Stimulated activated CD4-positive, alpha-beta T cell treated with anti-CD3 and anti-CD28 coated beads, Interleukin-1b, Interleukin-23, amount 100 ng/mL, for 24 hours (primary cell): ENCODE measurements at places on chromosomes 7 and 10.

- no peak for DNase-seq
Measured at GRCh38 chr10:47365431-47366180, 17.4 kb downstream of the RBP3 start.

DNA sequence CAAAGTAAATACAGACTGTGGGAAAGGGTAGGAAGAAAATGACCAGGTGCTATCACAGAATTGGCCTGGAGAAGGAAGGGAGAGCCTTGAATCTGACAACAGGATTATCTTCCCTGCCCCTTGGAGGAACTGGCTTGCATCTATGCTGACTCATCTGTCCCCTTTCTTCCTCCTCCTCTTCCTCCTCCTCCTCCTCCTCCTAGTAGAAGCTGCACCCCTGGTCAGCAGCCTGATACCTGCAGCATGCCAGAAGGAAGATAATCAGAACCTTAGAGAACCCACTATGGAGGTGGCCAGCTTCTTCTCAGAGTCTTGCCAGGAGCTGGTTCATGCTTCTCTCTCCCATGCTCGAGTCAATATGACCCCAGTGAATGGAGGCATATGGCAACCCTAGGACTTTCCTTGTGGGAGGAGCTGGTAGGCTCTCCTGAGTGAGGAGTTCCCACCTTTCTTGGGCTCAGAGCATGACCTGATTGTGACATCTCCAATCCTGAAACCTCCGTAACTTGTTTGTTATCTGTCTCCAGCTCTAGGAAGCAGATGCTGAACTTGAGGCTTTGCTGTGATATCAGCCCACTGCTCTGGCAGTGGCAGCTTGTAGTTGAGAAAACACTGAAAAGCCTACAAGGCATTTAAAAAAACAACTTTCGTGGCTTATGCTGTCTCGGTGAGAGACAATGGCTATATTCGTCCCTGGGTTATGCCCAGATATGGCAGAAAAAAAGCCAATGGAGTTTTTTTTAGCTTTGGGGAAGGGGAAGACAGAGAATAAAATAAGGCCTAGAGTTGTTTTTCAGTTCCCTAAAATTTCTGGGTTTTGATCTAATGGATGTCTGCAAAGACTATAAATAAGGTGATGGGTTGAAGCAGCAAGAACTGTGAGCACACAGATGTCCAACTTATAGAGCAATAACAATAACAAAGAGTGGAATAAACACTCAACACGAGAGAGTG lies 60.6 kb downstream of the CDHR3 start:
- DNase-seq, result no peak

DNA sequence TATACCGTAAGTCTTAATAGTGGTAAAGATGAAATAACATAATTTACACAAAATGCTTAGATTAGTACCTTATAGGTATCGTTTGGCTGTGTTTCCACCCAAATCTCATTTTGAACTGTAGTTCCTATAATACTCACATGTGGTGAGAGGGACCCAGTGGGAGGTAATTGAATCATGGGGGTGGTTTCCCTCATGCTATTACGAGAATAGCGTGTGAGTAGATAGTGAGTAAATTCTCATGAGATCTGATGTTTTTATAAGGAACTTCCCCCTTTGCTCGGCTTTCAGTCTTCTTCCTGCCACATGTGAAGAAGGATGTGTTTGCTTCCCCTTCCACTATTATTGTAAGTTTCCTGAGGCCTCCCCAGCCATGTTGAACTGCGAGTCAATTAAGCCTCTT lies 426.3 kb upstream of the POT1 start:
- no peak for DNase-seq

- DNase-seq, result no peak
Measured at GRCh38 chr10:79173582-79174262, 105.0 kb downstream of the ZMIZ1 start.

DNA sequence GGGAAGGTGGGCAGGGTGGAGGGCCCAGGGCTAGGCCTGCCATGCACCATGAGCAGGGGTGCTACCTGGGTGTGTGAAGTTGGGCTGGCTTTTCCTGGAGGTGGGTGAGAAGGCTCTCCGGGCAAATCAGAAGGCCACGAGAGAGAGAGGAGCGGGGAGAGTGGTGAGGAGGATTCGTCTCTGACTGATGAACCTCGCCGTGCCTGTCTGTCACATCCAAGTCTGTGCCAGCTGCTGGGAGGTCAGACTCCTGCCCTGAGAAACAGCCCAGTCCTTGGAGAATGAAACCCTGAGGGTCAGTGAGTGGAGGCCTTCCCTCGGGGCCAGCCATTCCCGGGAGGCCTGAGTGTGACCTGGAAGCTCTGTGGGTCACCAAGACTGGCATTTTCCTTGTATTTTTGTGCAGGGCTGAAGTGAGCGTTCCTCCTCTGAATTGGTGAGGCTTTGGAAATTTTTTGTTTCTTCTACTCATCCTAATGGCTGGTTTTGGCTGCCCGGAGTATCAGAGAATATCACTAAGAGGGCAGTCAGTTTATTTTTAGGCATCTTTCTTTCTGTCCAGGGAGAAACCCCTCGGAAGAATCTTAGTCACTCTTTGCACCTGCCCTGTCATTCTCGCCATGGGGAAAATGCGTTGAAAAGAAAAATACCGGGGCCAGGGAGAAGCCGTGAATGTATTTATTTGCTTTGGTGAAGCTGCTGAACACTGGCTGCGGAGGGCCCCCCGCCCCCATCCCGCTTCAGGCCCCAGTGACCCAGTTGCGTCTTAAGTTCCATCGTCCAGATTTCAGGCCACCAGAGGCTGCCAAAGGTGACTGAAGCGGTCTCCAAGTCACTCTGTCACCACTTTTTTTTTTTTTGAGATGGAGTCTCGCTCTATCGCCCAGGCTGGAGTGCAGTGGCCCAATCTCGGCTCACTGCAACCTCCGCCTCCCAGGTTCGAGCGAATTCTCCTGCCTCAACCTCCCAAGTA lies 6.5 kb upstream of the AP5Z1 start:
- no peak for DNase-seq

GRCh38 chr10:95815133-95815532 lies 59.2 kb downstream of the ENTPD1 start:
- DNase-seq, result no peak
